ENCODE measurements at places on chromosomes 1 and 21.
A peak's percentile ranks its signal among the peaks of the same experiment; 100 is the strongest.

GRCh38 chr1:82321794-82322193 is 521.1 kb downstream of the ADGRL2 start:
- no peak for DNase-seq

DNA sequence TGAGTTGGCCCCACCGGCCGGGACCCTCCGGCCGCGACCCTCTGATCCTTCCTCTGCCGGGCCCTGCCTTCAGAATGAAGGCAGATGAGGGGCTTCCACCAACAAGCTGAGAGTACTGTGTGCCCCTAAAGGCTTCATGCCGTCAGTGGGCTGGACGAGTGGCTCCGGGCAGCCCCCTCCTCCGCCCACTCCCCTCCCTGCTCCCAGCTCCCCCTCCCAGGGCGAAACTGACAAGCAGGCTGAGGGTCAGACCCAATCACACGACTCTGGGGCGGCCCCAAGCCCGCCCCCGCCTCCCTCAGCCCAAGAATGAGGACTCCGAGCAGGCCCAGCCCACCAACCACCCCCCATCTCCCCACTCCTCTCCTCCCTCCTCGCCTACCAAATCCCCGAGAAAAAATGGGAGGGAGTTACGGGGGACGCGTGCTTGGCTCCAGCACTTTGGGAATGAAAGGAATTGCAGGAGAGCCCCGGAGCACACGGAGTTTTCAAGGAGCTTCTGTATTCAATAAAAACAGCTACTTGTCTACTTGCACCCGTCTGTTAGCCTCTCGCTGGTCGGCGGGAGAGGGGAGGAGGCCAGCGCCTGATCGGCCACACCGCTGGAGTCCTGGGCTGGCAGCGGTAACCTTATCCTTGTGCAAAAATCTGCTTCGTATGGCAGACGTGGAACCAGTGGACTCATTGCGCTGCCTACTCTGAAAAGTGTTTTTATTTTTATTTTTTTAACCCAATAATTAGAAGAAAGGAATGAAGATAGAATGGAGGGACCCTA is at the start of gene COL11A1:
Gene COL11A1, minus strand, starts transcription at position 147 of the 775 bp plus-strand sequence. CDS start 344 bp downstream, outside the sequence.
- no peak for DNase-seq

DNA sequence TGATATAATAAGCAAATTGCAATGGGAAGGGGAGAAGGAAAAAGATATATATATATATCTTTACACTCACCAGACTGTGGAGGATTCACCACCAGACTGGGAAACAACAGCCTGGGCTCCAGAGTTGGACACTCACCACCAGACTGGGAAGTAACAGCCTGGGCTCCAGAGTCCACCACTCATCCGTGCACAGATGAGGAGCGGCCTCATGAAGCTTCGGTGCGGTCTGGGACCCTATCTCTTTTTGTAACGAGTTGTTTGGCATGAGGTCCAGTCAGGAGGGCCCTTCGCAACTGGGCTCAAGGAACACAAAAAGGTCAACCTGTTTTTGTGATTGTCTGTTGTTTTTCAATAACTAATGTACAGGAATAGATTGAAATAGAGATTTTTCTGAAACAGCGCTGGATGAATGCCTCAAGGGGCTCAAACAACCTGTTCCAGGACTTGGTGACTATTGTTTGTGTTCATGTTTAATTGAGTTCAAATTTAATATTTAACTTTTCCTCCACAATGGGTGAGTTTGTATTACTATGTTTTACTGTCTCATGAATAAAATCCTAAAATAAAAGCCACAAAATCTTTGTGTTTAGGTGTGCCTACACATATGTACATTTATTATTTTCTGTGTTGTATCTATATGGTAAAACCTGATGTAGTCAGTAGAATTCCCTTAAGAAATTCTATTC is 40.1 kb downstream of the S100A10 start:
- no peak for DNase-seq

DNA sequence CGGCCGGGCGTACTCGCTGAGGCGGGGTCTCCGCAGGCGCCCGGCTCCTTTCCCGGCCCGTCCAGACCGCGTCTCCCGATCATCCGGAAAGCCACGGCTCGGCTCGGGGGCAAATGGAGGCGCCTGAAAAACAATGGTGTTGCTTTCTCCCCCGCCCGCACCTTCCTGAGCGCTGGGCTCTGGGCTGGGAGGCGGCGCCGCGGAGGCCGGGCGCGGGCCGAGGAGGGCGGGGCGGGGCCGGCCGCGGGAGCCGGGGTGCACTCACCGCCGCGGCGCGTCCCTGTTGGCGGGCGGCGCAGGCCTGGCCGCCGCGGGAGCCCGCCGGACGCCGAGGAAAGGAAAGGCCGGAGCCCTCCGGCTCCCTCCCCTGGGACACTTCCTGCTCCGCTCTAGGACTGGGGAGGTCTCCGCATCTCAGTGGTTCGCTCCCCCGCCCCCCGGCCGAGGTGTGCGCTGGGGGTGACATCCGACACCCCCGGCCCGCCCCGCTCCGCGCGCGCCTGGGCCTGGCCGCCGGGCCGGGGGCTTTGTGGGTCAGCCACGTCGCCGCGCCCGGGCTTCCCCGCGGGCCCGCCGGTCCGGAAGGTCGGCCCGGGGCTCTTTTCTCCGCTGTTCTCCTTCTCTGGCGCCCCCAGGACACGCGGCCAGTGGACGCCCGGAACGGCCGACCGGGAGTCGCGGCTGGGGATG is at the start of gene ZNF496:
Gene ZNF496, minus strand, starts transcription at position 343 of the 690 bp plus-strand sequence. CDS start 2,289 bp downstream, outside the sequence.
- peak; percentile 29 for DNase-seq

DNA sequence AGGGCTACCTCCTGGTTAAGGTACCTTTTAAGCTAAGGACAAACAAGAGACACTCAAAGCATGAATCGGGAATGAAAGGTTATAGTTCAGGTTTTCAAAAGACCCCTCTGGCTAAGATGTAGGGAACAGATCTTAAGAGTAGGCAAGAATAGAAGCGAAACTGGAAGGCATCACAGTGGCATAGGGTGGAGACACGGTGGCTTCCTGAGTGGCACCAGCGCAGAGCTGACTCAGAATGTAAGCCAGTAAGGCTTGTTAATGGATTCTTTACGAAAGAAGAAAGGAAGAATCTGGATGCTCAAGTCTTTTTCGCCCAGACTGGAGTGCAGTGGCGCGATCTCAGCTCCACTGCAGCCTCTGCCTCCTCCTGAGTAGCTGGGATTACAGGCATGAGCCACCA is 21.2 kb downstream of the PADI6 start:
- no peak for DNase-seq

DNA sequence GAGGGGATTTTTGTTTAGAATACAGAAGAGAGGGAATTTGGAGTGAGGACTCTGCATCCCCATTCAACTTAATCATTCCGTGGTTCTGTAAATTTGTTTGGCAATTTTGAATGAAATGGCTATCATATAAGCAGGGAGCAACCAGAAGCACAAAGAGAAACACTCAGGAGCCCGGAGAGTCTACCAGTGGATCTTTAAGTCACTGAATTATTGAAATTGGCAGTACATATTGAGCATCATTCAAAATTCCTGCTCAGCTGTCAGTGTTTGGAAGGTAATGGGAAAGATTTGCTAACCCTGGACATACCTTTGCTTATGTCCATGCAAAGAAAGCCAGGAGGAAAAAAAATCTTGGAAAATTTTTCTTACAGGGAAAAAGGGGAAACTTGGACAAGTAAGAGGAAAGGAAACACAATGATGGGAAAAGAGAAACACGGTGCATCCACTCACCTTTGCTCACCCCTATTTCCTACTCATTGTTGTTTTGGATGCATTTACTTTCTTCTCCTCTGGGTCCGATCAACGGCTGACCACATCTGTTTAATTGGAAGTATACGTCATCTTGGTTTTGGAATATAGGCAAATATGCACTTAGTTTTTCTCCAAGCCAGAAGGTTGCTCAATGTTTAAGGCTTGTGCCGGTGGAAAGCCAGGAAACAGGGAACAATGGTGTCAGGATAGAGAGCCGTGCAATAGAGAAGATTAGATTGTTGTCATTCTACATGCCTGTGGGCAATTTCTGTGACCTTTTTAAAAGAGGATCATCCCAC is 243.0 kb upstream of the LYPLAL1 start:
- DNase-seq, result no peak

- no peak for DNase-seq
Measured at GRCh38 chr1:160706526-160707235, 4.9 kb downstream of the CD48 start.

GRCh38 chr1:222634180-222635013 is 16.5 kb downstream of the MIA3 start:
- no peak for DNase-seq

DNA sequence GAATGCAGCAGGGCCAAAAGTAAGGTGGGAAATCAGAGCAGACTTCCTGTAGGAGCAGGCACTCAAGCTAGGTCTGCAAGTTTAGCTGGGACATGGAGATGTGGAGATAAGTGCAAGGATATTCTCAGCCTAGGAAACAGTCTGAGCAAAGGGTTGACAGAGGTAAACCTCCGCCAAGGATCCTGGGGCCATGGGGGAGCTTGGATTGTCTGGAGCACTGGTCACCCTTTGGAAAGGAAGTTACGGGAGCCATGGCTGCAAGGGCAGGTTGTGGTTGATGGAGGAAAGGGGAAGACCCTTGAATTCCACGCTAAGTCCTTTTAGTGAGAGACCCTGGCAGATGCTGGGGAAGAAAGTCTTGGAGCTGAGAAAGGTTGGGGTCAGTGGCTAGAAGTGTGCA is 150.9 kb downstream of the PTPRU start:
- no peak for DNase-seq

DNA sequence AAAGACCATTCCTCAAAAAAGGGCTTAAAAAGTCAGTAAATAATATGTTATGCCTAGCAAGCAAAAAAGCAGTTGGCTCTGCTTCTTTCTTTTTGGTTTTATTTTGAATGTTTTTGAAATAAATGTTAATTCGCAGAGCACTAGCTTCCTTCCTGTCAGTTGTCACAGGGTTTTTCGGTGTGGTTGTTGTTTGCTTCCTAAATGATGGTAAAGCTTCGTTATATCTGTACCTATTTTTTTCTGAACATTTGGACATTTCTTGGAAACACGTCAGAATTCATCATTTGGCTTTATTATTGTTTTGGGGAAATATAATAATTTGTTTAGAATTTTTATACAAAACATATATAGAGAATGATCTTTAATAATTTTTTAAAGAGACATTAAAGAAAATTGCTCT is 351.9 kb upstream of the SGIP1 start:
- DNase-seq, result no peak

GRCh38 chr1:69527273-69527672 is 40.4 kb upstream of the LRRC7 start:
- DNase-seq, result no peak

GRCh38 chr1:214418391-214418790 is 133.0 kb downstream of the PTPN14 start:
- DNase-seq, result no peak

DNA sequence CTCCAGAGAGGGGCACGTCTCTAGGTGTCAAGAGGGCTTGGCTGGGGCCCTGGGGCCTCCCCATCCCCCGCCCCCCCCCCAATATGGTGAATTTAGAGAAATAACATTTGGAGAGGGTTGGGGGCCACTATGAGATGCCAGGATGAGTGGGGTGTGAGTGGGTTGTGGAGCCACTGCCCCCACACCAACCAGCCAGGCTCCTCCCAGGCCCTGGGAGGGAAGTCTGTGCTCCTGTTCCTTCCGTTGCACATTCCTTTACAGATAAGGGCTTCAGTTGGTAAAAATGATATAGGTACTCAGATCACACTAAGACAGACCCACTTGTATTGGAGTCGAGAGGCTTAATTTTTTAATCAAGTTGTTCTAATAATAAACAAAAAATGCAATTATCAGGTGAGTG is 585 bp upstream of the PLEKHA6 start:
- no peak for DNase-seq

GRCh38 chr1:211492511-211493132 is 660 bp upstream of the RD3 start:
- DNase-seq, result no peak

- DNase-seq, result no peak
Measured at GRCh38 chr1:5492846-5493245, 499.4 kb downstream of the NPHP4 start.

DNA sequence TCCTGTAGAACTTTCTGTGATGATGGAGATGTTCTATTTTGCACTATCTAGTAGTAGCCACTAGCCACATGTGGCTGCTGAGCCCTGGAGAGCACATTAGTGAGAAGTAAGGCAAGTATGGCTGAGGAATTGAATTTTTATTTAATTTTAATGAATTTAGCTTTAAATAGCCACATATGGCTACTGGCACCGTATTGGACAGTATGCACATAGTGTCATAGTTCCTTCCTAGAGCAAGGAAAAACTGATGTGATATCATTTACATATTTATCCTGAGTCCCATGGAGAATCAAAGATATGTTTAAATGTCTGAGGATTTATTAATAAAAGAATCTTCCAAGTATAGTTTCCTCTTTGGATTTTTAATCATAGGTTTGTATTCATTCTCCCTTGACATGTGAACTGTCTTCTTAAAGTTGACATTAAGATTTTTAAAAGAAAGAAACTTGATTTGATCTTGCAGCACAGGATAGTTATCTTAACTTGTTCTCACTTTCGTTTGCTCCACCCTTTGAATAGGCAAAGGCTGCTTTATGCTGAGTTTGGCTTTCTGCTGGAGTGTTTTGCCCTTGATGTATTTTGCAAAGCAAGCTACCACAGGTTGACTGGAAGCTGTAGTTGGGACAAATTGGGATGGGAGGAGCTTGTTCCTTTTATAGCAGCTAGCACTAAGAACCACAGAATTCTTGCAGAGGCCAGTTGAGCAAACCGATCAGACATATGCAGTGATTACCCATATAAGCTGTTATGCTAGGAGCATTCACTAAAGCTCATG is 129.7 kb downstream of the VPS13D start:
- DNase-seq, result no peak

- DNase-seq, result no peak
Measured at GRCh38 chr21:38712071-38712470, 93.7 kb upstream of the ETS2 start.

DNA sequence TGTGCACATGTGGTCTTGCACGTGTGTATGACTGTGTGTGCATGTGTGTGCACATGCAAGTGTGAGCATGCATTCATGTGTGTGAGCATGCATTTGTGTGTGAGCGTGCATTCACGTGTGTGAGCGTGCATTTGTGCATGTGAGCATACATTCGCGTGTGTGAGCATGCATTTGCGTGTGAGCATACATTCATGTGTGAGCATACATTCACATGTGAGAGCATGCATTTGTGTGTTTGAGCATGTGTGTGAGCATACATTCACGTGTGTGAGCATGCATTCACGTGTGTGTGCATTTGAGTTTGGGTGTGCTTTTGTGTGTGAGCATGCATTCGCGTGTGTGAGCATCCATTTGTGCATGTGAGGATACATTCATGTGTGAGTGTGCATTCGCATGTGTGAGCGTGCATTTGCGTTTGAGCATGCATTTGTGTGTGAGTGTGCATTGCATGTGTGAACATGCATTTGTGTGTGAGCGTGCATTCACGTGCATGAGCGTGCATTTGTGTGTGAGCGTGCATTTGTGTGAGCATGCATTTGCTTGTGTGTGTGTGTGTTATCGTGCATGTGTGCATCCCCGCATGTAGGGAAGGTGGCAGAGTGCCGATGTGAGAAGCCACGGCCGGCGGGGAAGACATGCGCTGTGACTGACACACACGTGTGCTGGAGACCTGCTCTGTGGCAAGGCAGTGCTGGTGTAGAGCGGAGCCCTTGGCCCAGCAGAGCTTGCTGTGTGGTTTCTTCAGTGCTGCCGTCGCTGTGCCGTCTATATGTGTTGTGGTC is 18.2 kb downstream of the ITGB2 start:
- no peak for DNase-seq
